C1 segment of cervical spinal cord (tissue), 14 donors: ENCODE measurements at places on chromosomes 2 and 18.

GRCh38 chr2:88614497-88615157 lies 12.6 kb downstream of the EIF2AK3 start:
- DNase-seq: no peak

DNA sequence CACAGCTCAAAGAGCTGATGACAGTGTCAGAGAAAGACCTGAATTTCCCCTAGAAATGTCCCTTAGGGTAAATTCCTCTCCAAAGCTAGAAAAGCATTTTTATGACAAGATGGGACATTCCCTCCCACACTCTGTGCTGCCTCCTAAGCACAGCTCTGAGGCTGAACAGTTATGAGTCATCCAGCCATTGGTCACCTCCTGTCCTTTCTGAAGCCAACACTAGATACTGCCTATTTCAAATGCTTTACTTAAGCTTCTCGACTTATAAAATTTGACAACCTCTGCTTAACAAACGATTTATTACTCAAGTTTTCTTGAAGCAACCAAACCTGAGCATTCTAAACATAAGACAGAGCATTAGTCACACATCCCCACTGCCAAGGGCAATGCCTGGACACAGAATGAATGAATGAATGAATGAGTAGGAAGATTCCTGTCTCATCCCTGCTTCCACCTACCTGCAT lies 35.4 kb downstream of the B4GALT6 start:
- DNase-seq: no peak

- peak; percentile 9 for DNase-seq
Observed at GRCh38 chr18:39453882-39454281, 1888.3 kb upstream of the CELF4 start.

GRCh38 chr18:34976899-34977837 lies 64.0 kb upstream of the MAPRE2 start:
- peak; percentile 83 for DNase-seq

GRCh38 chr2:127649100-127649611 lies 3.2 kb downstream of the GPR17 start:
- no peak for DNase-seq

GRCh38 chr2:60473546-60473945 lies 79.9 kb downstream of the BCL11A start:
- no peak for DNase-seq
